T-cell (primary cell): ENCODE measurements at places on chromosomes 5 and 9.

GRCh38 chr9:69199769-69200470 is 25.8 kb downstream of the TJP2 start:
- H3K36me3 ChIP-seq = peaks cover 3% of the 10 kb centered on the region
- H3K4me1 ChIP-seq = peaks cover 15% of the 10 kb centered on the region
- H3K27me3 ChIP-seq = no peaks in the 10 kb centered on the region
- no peak for DNase-seq
- no peak overlapping the region for H3K27ac ChIP-seq

GRCh38 chr5:128687930-128688329 is 149.9 kb upstream of the FBN2 start:
- H3K36me3 ChIP-seq = no peaks in the 10 kb centered on the region
- no peaks in the 10 kb centered on the region for H3K4me1 ChIP-seq
- no peak overlapping the region for H3K4me3 ChIP-seq

DNA sequence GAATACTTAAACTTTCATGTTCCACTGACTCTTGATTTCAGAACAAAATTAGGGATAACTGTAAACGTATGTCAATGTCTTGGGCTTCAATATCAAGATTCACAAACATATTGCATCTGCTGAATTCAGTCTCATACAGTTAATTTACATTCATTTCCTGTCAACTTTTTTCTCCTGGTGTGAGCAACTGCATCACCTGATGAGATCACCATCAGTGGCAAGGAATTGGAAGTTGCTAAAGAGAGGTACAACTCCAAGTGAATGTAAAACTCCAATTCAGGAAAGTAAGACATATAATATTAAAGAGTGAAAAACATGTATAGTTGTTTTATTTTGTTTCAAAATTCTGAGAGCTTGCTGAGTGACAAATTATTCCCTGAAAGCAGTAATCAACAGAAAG is 1336.2 kb upstream of the C9orf72 start:
- DNase-seq = no peak
- no peaks in the 10 kb centered on the region for H3K36me3 ChIP-seq
- no peaks in the 10 kb centered on the region for H3K27me3 ChIP-seq
- no peak overlapping the region for H3K27ac ChIP-seq
- no peak overlapping the region for H3K4me3 ChIP-seq
- no peaks in the 10 kb centered on the region for H3K4me1 ChIP-seq

- H3K27me3 ChIP-seq = peaks cover 2% of the 10 kb centered on the region
- H3K4me3 ChIP-seq = no peak overlapping the region
- H3K4me1 ChIP-seq = no peaks in the 10 kb centered on the region
- no peak overlapping the region for H3K27ac ChIP-seq
- no peak for DNase-seq
Observed at GRCh38 chr9:4144869-4145268, 155.0 kb downstream of the GLIS3 start.
